ENCODE measurements at places on chromosomes 6 and 20. TPM values are rescaled to one million over a fixed set of nuclear protein-coding genes. Genes with fewer than 3 reads are reported as not detected.

GRCh38 chr6:121008553-121008952 is 325.7 kb downstream of the TBC1D32 start:
- no peak for DNase-seq

GRCh38 chr6:125078602-125079321 is 74.8 kb upstream of the TPD52L1 start:
- DNase-seq, result no peak

DNA sequence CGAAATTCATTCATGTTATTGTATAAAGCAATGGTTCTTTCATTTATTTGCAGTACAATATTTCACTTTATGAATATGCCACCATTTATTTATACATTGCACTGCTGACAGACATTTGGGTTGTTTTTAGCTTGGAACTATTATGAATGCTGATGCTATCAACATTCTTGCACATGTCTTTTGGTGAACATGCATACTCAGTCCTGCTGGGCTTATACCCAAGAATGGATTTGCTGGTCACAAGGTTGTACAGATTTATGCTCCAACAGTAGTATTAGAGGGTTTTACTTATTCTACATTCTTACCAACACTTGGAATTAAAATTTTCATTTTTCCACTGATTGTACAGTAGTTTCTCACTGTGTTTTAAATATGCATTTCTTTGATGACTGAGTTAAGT is 126.2 kb downstream of the PTPRK start:
- DNase-seq, result no peak

DNA sequence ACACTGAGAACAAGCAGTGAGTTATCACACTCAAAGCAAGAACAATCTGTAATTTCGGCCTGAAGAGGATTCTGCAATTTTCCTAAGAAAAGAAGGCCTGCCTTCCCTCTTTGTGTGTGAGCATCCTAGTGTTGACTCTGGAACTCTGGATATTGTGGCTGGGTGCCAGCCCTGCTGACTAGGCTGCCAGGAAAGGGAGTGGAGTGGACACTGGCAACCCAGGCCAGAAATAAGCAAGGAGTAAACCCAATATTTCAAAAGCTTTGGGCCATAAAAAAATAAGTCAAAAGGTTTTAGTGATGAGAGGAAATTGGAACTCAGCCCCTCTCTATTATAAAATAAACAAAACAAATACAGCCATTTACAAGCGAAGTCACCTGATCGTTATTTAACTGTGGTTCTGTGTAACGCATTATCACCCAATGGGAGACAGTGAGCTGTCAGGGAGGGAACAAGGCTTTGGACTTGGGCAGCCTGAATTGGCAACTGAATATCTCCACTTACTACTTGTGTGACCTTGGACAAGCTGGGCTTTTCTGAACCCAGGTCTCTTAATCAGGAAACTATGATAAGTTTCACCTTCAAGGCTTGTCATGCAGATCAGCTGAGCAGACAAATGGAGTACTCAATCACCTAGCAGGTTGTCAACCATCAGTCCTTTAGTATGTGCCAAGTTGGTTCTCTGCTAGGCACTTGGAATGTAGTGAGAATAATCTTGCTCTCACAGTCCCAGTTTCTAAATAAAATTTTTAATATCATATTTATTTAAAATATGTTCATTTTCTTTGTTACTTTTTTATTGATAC is 196.2 kb downstream of the PAX1 start:
- DNase-seq, result peak; percentile 83

DNA sequence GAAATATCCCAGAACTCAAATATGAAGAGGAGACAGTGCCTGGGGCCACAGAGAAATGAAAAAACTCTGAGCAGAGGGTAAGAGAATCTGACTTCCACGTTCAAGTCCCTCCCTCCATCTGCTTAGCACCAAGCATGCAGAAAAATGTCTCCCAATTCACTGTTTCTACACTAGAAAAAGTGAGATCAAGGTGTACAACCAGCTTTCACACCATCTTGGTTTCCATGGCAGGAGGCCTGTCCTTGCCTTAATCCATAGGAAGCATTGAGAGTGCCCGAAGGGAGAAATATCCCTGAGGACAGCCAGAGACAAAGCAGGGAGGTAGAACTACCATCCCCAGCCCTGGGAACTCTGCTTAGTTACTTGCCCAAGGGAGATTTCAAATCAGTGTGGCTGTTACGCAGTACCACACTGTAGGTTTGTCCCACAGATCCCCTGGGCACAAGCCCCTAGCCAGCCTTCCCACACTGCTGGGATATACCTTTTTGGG is 82.9 kb downstream of the SCML4 start:
- DNase-seq, result no peak

DNA sequence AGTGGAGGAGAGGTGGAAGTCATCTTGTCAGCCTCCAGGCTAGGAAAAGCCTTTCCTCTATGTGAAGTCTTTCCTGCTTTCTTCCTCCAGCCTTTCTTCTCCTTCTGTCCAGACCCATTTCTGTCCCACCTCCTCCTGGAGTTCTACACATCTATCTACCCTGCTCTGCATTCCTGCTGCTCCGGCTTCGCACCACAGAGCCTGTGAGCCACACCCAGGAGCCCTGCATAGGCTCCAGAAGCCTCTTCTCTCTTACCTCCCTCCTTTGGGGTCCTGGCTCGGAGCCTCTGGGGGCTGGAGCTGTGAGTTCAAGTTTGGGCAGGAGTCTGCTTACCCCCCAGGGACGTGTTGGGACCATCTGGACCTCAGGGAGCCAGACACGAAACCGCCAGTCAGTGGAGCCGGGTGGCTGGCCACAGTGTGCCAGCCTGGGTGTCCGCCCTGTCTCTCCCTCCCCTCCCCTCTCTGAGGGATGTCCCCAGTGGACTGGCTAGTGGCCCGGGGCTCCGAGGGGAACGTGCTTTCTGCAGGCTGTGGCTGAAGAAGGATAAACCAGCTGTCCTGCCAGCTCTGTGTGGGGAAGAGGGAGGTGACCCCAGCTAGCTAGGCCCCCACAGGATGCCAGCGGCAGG is 99.2 kb downstream of the VEGFA start:
- no peak for DNase-seq

DNA sequence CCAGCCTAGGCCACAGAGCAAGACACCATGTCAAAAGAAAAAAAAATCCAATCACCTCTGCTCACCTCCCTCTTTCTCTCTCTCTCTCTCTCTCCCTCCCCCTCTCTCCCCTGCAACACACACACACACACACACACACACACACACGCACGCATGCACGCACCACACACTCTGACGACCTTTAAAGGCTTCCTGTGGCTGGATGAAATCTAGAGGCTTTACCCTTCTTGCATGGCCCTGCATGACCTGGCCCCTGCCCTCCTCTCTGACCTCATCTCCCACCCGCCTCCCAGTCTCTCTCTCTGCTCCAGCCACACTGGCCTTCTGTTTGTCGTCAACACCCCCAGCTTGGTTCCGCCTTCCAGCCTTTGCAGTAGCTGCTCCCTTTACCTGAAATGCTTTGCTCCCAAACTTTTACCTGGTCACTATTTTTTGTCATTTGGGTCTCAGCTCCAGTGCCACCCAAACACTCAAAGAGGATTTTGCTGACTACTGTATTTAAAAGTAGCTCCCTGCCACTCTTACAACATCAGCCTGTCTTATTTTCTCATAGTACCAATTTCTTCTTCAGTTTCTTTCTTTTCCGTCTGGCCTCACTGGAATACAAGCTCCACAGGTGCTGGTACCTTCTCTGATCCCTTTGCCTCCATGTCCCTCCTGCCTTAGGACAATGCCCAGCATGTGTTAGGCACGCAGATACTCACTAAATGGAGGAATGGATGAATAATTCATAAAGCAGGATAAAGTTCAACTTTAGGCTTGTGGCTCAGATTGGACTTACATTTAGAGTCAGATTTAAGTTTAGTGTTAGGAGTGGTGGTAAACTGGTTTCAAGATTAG is 4.3 kb upstream of the LTA start:
- no peak for DNase-seq

DNA sequence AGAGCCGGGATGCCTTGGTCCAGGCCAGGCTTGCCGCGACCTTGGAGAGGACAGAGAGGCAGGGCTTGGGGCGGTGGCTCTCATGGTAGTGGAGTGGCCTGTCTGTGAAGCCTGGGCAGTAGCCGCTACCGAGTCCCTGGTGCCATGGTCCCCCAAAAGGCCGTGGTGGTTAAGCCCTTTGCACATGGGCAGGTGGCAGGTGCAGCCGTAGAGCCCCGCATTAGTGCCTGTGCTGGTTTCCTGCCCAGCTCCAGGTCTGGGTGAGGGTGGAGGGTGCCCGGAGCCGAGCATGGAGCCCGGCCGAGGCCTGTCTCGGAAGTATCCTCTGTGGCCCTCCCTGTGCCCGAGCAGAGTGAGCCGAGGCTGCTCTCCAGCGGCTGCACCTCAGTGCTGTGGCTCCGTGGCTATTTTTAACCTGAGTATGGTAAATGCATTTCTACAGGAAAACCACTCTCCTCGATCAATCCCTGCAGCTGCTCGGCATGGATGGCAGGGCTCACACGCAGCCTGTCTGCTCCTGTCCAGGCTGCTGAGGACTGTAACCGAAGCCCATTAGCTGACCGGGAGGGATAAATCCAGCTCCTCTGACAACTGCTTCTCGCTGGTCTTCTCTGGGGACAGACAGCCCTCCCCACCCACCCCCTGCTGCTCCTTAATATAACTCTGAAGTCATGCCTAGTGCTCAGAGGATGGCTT is 36.3 kb upstream of the GATA5 start:
- no peak for DNase-seq

GRCh38 chr20:62711703-62712101 is 3.1 kb downstream of the NTSR1 start:
- no peak for DNase-seq

DNA sequence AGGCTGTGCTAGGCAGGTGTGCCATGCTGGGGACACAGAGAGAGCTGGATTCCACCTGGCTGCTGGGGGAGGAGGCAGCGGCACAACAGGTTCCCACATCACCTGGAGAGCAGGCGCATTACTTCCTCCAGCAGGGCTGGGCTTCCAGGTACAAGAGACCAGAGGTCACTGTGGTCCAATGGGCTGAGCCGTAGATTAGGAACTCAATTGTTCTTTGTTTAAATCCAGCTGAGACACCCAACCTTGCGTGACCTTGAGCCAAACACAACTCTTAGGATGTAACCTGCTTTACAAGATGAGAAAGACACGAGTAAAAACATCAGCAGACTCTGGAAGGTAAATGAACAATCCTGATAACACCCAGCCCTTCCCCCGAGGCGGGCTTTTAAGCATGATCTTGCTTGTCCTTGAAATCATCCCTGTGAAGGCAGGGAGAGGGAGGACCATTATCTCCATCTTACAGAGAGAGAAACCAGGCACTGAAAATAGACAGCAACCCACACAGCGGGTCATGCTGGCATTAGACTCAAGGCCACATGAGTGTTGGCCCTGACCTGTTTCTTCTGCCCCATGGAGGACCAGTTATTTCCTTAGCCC is 216.5 kb upstream of the RREB1 start:
- no peak for DNase-seq

CGA gene
- 5.6 TPM for total RNA-seq

RSPO3 gene
- total RNA-seq, result 0.94 TPM

CAGE1 gene
- not detected for total RNA-seq

AKAP7 gene
- total RNA-seq, result 13.2 TPM

GMPR gene
- total RNA-seq, result 58.8 TPM

CTCFL gene
- not detected for total RNA-seq

ZKSCAN4 gene
- total RNA-seq, result 3.1 TPM

SYCP2L gene
- total RNA-seq, result 0.73 TPM

LAMA4 gene
- total RNA-seq, result 87.8 TPM

IBTK gene
- 22.3 TPM for total RNA-seq

COL11A2 gene
- 0.94 TPM for total RNA-seq

IL17A gene
- not detected for total RNA-seq

All from left cardiac atrium (tissue), 4 donors.